Thyroid gland (tissue), 4 donors: ENCODE measurements at places on chromosomes 13 and 19. TPM values are rescaled to one million over a fixed set of nuclear protein-coding genes. Genes with fewer than 3 reads are reported as not detected.

Gene FOXO1
- 65.2 TPM for total RNA-seq

Gene CDC42EP5
- 16.9 TPM for total RNA-seq

- H3K4me3 ChIP-seq = no peak overlapping the region
- no peaks in the 10 kb centered on the region for H3K27me3 ChIP-seq
- H3K4me1 ChIP-seq = no peaks in the 10 kb centered on the region
- H3K27ac ChIP-seq = no peak overlapping the region
- H3K36me3 ChIP-seq = no peaks in the 10 kb centered on the region
Measured at GRCh38 chr19:40982594-40983101, 8.4 kb upstream of the CYP2B6 start.

Gene GDF15
- 3.7 TPM for total RNA-seq

Gene CNN2
- total RNA-seq = 60.7 TPM

DNA sequence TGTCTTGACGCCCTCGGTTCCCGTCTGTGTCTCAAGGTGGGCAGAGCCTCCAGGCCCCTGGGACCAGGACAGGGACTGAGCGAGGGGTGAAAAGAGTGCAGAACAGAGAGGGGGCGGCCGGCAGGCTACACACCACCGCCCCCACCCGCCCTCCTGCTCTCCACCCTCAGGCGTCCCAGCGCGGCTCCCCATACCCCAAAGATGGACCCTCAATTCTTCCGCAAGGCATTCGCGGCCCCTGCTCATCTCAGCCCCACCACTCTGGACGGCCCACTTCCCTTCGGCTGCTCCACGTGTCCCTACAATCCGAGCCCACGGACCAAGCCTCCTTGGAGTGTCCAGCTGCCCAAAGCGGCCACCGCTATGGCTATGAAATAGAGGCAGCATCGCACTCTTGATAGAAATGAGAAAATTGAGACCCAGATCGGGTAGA is 1.8 kb downstream of the KLF16 start:
- peaks cover 34% of the 10 kb centered on the region for H3K4me1 ChIP-seq
- peak overlapping the region; percentile 41 for H3K27ac ChIP-seq
- no peaks in the 10 kb centered on the region for H3K36me3 ChIP-seq
- no peak overlapping the region for H3K4me3 ChIP-seq

DNA sequence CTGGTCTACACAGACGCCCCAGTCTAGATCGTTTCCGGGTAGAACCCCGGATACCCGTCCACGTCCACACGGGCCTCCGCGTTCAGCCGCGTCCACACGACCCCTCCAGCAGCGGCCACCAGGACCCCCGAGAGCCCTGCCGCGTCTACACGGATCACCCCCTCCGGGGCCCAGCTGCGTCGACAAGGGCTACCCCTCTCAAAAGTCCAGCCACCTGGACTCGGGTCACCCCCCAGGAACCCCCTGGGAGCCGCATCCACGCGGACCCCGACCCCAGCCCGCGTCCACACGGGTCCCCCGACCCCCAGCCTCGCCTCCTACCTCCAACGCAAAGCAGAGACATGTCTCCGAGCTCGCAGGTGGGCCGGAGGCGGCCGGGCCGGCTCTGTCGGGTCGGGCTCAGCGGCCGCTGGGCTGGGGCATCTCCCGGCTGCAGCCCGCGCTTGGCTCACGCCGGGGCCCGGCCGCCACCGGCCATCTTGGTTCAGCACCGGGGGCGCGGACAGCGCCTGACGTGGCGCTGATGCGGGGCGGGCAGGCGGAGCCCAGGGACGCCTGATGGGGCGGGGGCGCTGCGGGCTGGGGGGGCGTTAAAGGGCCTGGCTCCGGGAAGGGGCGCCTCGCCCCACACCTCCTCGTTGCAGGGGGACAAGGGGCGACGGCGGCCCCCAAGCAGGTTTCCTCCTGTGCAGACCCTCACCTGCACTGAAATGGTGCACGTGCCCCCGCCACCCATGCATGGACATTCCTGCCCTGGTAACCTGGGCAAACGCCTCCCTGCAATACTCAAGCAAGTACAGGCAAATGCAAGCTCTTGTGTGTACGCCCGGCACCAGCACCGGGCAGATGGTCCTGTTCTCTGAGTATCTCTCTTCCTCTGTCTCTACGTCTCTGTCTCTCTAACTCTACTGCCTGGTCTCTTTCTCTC is at the start of gene UNC13A:
Gene UNC13A, minus strand, starts transcription at position 498 of the 928 bp plus-strand sequence. Its CDS starts 155 bp downstream, at position 343.
- H3K36me3 ChIP-seq = no peaks in the 10 kb centered on the region
- no peak within 1 kb of the TSS for H3K4me3 ChIP-seq
- H3K27me3 ChIP-seq = peaks cover 11% of the 10 kb centered on the region
- H3K4me1 ChIP-seq = peaks cover 17% of the 10 kb centered on the region
